NCI-H748 treated with DMSO at 0.1 percent for 48 hours (cell line): ENCODE measurements at places on chromosomes 7 and 10.

- DNase-seq, result peak; percentile 46
Measured at GRCh38 chr7:92621026-92621540, 30.9 kb upstream of the FAM133B start.

- no peak for DNase-seq
Measured at GRCh38 chr10:61486251-61486650, 33.1 kb upstream of the TMEM26 start.

DNA sequence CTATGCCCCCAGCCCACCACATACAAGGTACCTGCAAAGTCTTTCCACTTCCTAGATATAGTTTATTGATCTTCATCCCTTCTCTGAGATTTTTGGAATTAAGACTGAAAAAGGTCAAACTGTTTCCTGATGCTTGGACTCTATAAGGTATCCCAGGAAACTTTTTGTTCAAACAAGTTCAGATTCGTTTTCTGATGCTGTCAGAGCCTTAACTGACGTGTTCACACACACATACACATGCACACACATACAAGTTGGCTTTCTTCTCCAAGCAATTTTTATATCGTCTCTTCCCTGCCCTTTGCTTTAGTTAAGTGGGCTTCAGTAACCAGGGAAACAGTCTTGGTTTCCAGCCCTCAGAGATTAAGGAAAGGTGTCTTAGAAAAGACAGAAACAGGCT, 11.7 kb upstream of the VPS41 start:
- DNase-seq, result no peak

GRCh38 chr10:127196282-127197153, at the start of gene INSYN2A:
TSS of gene INSYN2A (minus strand) at chr10:127196591. CDS start at chr10:127176395, 20,196 bp downstream.
- DNase-seq, result no peak

DNA sequence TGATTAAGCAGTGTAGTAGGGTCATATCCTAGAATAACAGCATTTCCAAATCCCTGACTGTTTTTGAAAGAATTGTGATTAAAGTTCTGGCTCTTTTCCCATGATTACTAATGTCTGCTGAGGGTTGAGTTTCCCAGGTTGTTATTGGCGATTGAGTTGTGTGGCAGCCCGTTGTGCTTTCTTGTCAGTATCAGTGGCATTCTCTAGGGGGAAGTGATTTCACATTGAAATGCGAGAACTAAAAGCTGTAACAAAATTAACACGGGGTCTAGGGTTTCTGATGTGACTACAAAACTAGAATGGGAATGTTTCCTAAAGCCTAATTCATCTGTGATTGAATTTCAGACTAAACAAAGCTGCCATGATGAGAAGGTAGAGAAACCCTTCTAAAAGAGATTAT, 349.4 kb downstream of the EXOC4 start:
- DNase-seq, result no peak

- DNase-seq, result no peak
Measured at GRCh38 chr10:130968964-130969363, 342.6 kb downstream of the TCERG1L start.

DNA sequence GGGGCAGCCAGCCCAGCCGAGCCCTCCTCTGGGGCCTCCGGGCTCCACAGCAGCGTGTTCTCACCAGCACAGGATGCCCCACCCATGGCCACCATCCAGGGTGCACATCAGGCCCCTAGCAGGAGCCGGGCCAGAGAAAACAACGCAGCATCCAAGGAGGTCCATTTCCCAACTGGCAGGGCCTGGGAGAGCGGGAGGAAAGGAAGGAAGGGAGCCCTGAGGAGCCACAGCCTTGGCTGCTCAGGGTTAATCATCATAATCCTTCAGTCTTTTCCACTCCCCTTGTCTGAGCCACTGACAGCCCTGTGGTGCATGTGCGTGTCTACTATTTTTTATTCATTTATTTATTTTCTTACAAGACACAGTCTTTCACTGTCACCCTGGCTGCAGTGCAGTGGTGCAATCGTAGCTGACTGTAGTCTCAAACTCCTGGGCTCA, 3.6 kb downstream of the PLAC9 start:
- DNase-seq, result no peak

DNA sequence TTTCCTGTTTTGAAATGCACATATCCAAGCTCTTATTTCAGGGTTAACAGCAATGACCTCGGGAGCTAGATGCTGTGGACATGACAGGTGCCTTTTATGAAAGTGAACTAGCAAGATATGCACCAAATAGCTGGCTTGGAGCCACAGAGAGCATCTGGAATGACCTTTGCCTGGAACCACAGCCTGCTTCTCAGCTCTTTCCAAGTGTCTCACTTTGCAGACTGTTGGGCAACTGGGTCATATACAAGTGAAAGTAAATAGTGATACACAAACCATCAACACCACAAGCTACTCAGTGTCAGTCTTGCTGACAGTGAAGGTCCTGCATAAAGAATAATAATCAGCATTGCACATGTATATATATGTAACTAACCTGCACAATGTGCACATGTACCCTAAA, 183.5 kb downstream of the RNF133 start:
- peak; percentile 14 for DNase-seq

GRCh38 chr7:69114374-69114773, 483.9 kb upstream of the AUTS2 start:
- DNase-seq, result no peak

- no peak for DNase-seq
Measured at GRCh38 chr10:65571011-65571570, 1354.7 kb upstream of the LRRTM3 start.

DNA sequence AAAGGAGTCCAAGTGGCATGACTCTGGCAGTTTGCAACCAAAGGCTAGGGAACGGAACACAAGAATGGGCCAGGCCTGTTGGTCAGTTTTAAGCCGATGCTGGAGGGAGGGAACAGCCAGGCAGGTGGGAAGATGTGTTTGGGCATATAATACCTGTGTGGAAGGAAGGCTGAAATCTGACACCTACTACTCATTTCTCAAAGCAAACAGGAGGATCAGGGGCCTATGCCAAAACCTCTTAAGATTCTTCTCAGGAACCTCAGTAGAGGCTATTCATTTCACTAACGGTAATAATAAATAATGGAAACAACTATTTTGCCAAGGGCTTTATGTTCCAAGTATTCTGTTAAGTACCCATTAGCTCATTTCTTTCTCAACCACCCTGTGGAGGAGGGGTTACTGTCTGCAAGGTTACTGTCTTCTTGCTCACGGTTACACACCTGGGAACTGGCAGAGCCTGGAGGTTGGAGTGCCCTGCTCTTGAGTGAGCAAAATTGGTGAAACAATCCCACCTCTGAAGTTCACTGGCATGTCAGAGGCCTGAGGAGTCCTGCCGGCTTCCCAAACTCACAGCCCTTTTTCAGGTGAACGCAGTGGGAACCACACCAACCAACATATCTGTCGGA, 35.5 kb downstream of the GOT1 start:
- peak; percentile 4 for DNase-seq

DNA sequence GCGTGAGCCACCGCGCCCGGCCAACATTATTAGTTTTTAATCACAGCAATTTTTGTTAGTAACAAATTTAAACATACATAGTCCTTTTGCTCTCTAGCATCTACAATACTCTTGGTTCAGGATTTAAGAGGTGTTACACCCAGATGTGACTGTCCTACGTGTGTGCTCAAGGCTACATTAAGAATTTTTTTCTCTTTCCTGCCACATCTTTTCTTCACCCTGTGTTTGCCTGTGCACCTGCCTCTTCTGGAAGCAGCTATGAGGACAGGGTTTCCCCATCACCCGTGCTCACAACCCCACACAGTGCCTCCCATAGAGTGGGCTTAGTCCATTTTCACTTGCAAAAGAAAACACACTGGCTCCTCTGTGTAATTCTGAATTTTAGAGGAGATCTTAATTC, 186.7 kb upstream of the KLF6 start:
- no peak for DNase-seq
